ENCODE measurements at places on chromosomes 2 and 18.

GRCh38 chr18:39675368-39675767, 2109.8 kb upstream of the CELF4 start:
- DNase-seq: no peak

- no peak for DNase-seq
Observed at GRCh38 chr2:1688161-1688560, 56.2 kb downstream of the PXDN start.

DNA sequence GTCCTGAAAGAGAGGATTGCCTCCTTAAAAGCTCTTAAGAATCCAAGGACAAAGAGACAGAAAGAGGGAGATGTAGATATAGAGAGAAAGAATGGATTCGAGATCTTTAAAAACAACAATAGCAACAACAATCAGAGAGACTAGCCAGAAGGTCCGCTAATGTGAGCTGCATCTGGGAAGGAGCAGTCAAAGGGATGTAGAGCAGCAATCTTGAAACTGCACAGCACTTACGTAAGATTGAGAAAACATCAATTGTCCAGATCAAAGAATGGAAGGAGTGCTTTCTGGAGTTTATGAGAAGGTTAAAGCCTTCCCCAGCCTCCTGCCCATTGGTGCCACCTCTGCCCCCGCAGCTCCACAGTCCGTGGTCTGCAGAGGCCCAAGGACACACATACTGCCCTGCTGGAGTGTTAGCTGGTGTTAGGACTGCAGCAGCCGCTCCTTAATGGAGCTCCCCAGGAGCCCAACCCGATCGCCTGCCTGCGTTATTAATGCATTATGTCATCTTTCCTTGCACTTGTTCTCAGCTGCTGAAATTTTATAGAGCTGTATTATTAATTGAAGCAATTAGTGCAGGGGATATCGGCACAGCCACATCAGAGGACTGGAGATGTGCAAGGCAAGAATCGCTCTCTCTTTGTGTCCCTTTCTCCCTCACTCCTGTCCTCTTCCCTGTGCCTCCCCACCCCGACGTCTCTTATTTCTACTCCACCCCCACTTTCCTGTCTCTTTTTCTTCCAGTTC, 94.2 kb upstream of the STPG4 start:
- DNase-seq: no peak

- no peak for DNase-seq
Observed at GRCh38 chr2:167192833-167193232, 304.6 kb downstream of the XIRP2 start.

GRCh38 chr2:46173636-46174250, 123.5 kb upstream of the EPAS1 start:
- DNase-seq: no peak

- DNase-seq: no peak
Observed at GRCh38 chr2:173028141-173028540, 47.5 kb upstream of the MAP3K20 start.

- no peak for DNase-seq
Observed at GRCh38 chr18:5853253-5853652, 42.1 kb downstream of the TMEM200C start.

- DNase-seq: no peak
Observed at GRCh38 chr18:8424917-8425725, 184.1 kb upstream of the RAB12 start.

DNA sequence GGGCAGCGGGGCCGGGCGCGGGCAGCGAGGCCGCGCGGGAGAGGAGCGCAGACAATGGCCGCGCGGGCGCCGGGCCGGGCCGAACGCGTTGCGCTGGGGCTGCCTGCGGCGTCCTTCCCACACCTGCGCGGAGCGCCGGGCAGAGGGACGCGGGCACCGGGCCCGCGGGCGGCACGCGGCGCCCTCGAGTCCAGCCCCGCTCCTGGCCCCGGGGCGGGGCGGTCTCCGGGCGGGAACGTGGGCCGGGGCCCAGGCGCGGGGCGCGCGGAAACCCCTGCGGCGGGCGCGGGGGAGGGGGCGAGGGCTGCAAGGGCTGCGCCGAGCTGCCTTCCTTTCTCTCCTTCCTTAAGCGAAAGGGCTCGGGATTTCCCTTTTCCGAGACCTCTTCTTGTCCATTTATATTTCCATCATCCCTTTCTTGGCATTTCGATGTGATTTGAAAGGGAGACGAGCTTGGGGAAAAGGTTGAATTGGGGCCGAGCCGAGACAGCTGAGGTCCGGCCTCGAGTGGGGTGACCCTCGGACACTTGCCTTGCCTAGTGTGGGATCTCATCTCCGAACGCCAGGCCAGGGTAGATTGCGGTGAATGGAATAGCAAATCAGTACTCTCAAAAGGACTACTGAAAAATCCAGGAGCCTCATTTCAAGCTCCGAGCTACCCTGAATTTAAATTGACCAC, 676 bp downstream of the KLHL23 start:
- DNase-seq: no peak

GRCh38 chr2:59745085-59745484, 808.4 kb downstream of the BCL11A start:
- DNase-seq: no peak

GRCh38 chr2:70161069-70161534, 29.7 kb downstream of the C2orf42 start:
- no peak for DNase-seq

All from stimulated activated CD8-positive, alpha-beta memory T cell treated with anti-CD3 and anti-CD28 coated beads, Interleukin-4, amount 100 ng/mL, for 24 hours (primary cell).